ENCODE measurements at places on chromosomes 2 and 18. TPM values are rescaled to one million over a fixed set of nuclear protein-coding genes. Genes with fewer than 3 reads are reported as not detected.
A peak's percentile ranks its signal among the peaks of the same experiment; 100 is the strongest.

UBE2E3 gene
- 105 TPM for polyA plus RNA-seq

- no peak for DNase-seq
Observed at GRCh38 chr18:77495079-77495478, 245.4 kb downstream of the GALR1 start.

GRCh38 chr2:65032019-65032975 is 23.9 kb upstream of the CEP68 start:
- no peak for DNase-seq

DNA sequence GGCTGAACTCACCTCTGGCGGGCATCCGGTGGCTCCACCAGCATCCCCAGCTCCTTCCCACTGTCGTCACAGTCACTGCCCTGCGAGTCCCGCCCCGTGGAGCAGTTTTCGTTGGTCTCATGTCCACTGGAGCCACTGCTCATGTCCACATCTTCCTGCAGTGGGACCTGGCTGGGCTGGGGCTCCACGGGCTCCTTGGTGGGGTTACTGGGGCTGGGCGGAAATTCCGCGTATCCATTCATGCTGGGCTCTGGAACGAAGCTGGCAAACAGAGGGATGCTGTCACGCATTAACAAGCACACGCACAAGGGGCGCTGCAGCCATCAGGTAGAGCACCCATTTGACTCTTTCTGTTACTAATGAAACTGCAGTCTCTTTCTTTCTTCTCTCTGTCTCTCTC is 10.7 kb downstream of the PER2 start:
- DNase-seq: no peak

DNA sequence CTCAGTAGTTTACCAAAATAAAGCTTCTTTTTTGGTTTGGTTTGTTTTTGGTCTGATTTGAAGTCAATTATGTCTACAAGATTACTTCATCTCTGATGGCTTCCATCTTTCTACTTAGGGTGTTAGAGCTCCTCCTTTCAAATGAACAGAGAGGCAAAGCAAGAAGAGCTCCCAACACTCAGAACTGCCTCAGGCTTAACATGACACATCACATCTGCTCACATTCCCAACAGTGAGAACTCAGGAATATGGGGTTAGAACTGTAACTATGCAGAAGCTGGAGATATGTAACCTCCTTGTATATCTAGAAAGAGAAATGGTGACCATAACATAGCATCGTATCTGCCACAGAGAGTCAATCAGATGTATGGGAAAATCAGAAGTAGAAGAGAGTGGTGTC is 11.4 kb upstream of the LRATD1 start:
- no peak for DNase-seq

DNA sequence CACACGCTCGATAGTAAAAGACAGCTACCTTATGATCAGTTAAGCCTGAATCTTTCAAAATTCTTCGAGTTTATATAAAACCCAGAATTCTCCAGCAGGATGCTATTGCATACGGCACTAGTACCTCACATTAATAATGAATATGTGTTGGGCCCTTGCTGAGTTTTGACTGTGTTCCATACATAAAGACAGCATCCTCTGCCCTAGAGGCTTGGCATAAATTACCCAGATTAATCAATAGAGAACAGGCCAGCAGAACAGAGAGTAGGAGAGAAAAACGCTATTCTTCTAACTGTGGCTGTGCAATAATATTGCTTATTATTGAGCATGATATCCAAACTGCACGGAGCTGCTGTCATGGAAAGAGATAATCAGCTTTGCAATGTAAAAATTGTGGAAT is 194.3 kb downstream of the SOX11 start:
- DNase-seq: no peak

- DNase-seq: no peak
Observed at GRCh38 chr2:121558329-121558728, 27.6 kb downstream of the RNU4ATAC start.

RAB6C gene
- polyA plus RNA-seq: not detected

DNA sequence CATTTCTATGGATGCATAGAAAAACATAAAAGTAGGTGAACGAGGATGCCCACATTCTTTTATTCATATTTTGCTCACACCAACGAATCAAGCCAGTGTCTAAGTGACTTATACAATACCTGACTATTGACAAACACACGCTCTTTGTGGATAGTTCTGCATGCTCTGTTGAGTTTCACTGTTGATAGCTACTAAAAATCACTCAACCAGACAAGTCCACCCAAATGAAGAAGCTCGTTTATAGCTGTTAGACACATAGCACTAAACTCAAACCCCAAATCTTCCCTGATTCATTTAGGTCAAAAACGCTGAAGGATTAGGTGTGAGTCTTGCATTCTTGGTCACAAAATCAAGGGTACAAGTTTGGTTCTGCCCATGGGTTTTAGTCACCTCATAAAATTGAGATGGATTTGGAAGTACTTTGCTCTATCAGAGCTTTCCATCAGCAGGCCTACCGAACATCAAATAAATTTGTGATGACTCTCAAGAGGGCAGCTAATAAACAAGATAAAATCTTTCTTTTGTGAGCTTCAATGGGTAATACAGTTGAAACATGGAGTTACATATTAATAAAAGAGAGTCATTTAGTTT is 92.7 kb upstream of the ETAA1 start:
- DNase-seq: no peak

KIAA2012 gene
- 0.13 TPM for polyA plus RNA-seq

GRCh38 chr2:60867848-60868247 is 13.5 kb upstream of the REL start:
- DNase-seq: no peak

- no peak for DNase-seq
Observed at GRCh38 chr2:30932870-30933269, 125.6 kb upstream of the CAPN13 start.

GRCh38 chr18:74622072-74622471 is 24.4 kb downstream of the ZNF407 start:
- DNase-seq: no peak

DNA sequence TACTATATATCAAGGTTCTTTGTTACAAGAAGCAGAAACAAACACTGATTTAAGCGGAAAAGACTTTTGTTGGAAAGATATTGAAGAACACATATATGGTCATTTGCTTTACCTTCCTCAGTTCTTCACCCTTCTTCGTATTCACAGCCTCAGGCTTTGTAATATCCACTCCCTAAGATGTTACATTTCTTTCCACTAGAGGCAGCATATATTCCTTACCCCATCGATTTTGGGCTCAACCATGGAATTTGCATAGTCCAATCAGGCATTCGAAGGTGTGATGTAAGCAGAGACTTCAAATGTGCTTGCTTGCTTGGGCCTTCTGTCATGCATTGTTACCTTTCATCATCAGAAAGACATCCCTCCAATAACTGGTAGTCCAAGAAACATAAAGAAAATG is 287.4 kb downstream of the PID1 start:
- DNase-seq: no peak

SMAD7 gene
- 24.2 TPM for polyA plus RNA-seq

GRCh38 chr2:36697424-36698066 is 1.0 kb downstream of the VIT start:
- no peak for DNase-seq

- no peak for DNase-seq
Observed at GRCh38 chr2:94870440-94871225, 597 bp upstream of the TEKT4 start.

DNA sequence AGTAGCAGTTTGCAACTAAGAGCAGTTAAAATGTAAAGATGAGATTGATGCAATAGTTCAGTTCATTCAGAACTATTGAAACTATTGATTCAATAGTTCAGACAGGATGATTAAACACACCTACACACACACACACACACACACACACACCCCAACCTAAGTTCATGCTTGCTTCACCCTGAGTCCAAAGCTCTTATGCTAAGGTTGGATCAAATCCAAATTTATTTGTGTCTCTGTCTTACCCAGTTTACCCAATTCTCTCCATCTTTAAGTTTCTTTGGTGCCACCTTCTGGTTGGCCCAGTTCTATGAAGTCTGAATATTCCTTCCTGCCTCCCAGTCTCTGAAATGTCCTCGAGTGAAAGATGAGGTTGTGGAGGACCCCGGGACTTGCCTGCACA is 5.1 kb downstream of the SERPINB8 start:
- DNase-seq: no peak

- DNase-seq: no peak
Observed at GRCh38 chr18:63185984-63186383, 133.6 kb downstream of the BCL2 start.

- DNase-seq: peak; percentile 6
Observed at GRCh38 chr2:135662088-135662487, 79.6 kb upstream of the UBXN4 start.

DNA sequence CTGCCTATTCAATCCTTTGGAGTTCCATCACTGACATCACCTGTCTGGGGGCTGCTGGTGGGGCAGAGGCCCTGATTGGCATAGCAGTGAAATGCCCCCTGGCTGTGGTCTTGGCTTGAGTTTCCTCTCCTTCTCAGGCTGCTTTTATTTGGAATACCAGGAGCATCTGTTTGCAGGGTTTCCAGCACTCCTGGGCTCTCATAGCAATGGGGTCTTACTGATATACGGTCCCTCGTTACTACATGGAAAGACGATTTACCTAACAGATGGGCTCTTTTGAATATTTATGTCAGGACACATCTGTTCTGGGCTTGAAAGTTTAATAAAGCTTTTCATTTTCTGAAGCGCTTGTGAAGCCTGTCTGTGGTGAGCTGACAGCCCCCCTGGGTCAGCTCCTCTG is 230.3 kb downstream of the SLC4A3 start:
- no peak for DNase-seq

- DNase-seq: no peak
Observed at GRCh38 chr2:133568172-133568571, at the start of gene NCKAP5. Gene NCKAP5, minus strand, starts transcription at chr2:133568463. Its CDS starts 50,937 bp downstream, at chr2:133517526.

DNA sequence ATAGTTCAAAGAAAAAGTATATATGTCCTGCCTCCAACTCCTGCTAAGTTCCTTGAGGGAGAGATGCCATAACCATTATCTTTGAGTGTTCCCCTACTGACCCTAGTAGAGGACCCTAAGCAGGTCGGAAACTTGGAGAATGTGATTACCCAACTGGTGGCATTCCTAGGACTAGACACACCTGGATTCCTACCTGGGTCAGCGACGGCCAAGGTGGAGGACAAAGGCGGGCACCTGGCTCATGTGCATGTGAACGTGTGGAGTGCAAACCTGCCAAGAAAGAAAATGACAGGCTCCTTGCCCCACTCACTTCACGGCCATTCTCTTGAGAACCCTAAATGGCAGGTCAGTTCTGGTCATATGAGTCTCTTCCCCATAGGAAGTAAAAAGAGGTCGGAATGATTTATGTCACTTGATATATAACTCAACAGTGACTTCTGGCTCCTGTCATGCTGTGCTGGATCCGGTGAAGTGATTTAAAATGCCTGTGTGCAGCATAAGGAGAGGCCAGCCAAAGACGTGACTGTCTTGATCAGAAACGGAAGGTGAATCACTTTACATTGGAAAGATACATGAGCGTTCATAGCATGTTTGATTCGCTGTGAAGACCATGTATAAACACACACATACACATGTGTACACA is 371.6 kb downstream of the EIPR1 start:
- no peak for DNase-seq

TLX2 gene
- polyA plus RNA-seq: not detected

DNA sequence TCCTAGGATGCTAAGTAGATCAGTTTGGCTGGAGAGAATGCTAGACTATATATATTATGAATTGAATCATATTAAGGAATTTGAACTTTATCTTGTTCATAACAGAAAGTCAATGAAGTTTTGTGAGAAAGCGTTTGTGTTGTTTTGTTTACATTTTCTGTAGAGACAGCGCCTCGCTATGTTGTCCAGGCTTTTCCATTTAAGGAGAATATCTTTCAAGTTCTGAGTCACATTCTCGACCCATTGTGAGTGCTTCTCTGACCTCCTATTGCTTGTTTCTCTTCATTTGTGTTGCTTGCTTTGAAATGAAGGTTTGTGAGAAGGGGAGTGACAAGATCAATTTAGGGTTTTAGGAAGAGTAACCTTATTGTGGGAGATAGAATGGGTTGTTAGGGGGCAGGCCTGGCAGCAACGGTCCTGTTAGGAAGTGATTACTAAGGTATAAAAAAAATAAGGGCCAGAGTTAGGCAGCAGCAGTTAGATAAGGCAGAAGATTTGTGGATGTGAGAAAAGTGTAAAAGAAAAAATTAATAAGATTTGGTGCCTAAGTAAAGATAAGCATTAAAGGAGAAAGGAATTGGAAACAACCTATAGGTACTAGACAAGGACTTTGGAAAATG is 47.6 kb upstream of the ACVR1 start:
- no peak for DNase-seq

- peak; percentile 52 for DNase-seq
Observed at GRCh38 chr2:9178904-9179571, 27.6 kb upstream of the ASAP2 start.

- DNase-seq: no peak
Observed at GRCh38 chr2:128016620-128017019, 11.2 kb downstream of the SAP130 start.

DNA sequence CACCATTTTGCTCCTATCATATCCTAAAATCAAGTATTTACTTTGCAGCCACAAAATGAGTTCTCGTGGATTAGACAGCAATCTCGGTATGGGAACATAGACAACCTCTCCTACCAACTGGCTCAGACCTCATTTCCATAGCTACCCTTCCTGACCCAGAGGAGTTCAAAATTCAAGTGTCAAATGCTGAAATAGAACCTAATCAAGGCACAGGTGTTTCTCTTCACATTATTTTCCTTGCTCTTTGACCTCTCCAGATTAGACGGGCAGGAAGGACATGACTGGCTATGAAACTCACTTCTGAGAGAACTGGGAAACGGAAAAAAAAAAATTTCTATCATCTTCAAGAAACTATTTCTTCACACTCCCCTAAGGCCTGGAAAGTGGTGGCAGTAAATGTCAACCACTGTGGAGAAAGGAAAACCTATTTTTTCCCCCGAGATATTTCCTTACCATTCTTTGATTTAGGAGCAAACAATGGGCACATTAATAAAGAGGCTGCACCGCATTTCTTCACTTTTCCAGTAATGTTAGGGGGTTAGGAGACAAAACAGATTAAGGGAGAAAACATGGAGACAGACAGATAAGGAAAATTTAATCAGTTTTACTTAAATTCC is 63.6 kb upstream of the DTNB start:
- DNase-seq: no peak

KCNK3 gene
- 0.13 TPM for polyA plus RNA-seq

TFCP2L1 gene
- polyA plus RNA-seq: 0.05 TPM

DNA sequence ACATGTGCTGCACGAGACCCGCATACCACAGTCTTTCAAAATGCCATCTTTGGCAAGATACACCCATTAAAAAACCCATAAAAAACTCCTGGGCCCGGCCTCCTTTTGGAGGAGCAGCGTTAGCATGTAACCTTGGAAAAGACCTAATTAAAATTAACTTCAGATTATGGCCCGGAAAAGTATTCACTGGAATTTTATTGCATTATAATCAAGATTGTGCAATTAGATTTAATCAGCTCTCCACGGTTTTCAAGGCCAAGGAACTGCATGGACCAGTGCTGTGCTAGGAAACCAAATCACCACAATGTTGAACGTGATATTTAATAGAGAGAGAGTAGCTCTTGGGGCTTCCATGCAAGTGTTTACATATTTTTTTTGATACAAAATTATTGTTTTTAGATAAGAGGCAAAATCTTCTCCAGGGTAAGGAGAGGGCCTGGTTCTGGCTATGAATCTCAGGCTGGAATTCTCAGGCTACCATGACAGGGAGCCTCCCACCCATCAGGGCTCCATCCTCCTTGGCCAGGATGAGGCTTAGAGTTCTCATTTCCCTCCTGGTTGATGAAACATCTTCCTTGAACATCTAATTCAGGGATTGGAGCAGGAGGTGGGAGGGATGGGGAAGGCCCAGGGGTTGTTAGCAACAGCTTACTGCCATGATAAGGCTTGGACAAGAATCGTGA is 82.0 kb upstream of the TTC39C start:
- peak; percentile 81 for DNase-seq
